Esophagus squamous epithelium (tissue), 5 donors: ENCODE measurements at places on chromosomes 2 and 18.

DNA sequence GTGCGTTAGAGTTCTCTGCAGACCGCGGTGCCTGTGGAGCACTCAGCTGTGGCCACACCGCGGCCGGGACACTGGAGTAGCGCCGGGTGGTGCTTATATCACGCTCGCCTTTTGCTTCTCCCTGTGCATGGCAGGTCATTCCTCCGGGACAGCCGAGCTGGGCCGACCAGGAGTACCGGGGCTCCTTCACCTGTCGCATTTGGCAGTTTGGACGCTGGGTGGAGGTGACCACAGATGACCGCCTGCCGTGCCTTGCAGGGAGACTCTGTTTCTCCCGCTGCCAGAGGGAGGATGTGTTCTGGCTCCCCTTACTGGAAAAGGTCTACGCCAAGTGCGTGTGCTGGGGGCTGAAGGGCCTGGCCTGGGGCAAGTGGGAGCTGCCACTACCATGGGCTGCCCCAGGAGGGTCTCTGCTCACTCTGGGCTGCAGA lies 4.2 kb downstream of the CAPN10 start:
- no peak for DNase-seq

- no peak for DNase-seq
Measured at GRCh38 chr2:107811411-107811810, 15.3 kb upstream of the RGPD4 start.

GRCh38 chr2:134715932-134716643 lies 2.7 kb downstream of the TMEM163 start:
- DNase-seq: no peak

- DNase-seq: no peak
Measured at GRCh38 chr2:227462972-227463931, 8.7 kb upstream of the AGFG1 start.
